ENCODE measurements at places on chromosomes 5 and 9. TPM values are rescaled to one million over a fixed set of nuclear protein-coding genes. Genes with fewer than 3 reads are reported as not detected.

Gene CTNND2
- not detected for total RNA-seq

Gene SPINK1
- total RNA-seq = 0.33 TPM

Gene EQTN
- not detected for total RNA-seq

Gene IFNK
- 0.12 TPM for total RNA-seq

Gene SNCAIP
- total RNA-seq = 69.9 TPM

Gene NUTM2G
- total RNA-seq = not detected

Gene GPBP1
- total RNA-seq = 80.3 TPM

Gene PCDHB7
- 0.11 TPM for total RNA-seq

Gene SVEP1
- total RNA-seq = 42.2 TPM

Gene SPINK6
- total RNA-seq = not detected

Gene SLC1A3
- 2.1 TPM for total RNA-seq

Gene ADAMTS6
- 155 TPM for total RNA-seq

Gene CENPH
- total RNA-seq = 15.7 TPM

Gene MEIKIN
- total RNA-seq = not detected

Gene BTNL9
- not detected for total RNA-seq

Gene CCDC107
- total RNA-seq = 24.0 TPM

Gene WWC1
- 0.33 TPM for total RNA-seq

Gene IGIP
- total RNA-seq = 8.2 TPM

Gene PCDHGA8
- 1.1 TPM for total RNA-seq

Gene SMIM3
- total RNA-seq = 44.7 TPM
